Lower lobe of right lung (tissue), 2 donors: ENCODE measurements at places on chromosomes 12 and 14. TPM values are rescaled to one million over a fixed set of nuclear protein-coding genes. Genes with fewer than 3 reads are reported as not detected.

- no peaks in the 10 kb centered on the region for H3K36me3 ChIP-seq
- no peak overlapping the region for H3K4me3 ChIP-seq
- H3K4me1 ChIP-seq = no peaks in the 10 kb centered on the region
- no peak overlapping the region for H3K27ac ChIP-seq
These were observed 139.5 kb downstream of the RMST start for GRCh38 chr12:97601934-97602720.

Gene TMEM121
- 3.0 TPM for total RNA-seq

Gene TAS2R14
- total RNA-seq = 1.2 TPM

Gene CCDC177
- total RNA-seq = not detected

DNA sequence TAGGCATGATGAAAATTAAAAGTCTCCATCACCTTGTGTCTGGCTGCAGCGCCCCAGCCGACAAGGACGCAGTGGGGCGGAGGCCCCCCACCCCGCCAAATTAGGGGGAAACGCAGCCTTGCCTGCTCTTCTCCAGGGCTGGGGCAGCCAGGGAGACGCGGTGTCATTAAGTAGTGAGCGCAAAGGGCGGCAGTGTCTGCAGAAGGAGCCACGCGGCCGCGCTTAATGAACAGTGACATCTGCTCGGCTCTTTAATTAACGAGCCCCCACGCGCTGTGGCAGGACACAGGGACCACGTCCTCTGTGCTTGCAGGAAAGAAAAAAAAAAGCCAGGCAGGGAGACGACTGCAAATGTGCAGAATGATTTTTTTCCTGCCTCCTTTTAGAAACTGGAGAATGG, 93.4 kb upstream of the NCOR2 start:
- H3K27ac ChIP-seq = no peak overlapping the region
- DNase-seq = no peak
- no peak overlapping the region for H3K4me3 ChIP-seq
- no peaks in the 10 kb centered on the region for H3K36me3 ChIP-seq
- H3K27me3 ChIP-seq = no peaks in the 10 kb centered on the region
- H3K4me1 ChIP-seq = peaks cover 19% of the 10 kb centered on the region

DNA sequence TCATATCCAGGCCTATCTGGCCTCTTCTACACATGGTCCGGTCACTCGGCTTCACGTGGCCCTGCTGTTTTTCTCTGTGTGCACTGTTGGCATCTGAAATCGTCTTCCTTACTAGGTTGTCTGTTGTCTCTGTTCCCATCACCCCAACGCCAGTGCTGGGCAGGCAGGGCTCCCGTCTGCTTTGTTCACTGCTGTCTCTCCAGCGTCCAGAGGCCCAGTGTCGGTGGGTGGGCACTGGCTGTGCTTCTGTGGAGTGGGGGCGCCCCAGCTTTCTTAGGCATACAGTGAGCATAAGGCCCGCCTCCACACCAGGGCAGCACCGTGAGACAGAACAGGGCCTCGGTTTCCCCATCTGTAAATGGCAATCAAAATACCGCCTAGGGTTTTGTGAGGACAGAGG, 153.1 kb downstream of the BCL11B start:
- H3K27me3 ChIP-seq = peaks cover 30% of the 10 kb centered on the region
- no peak for DNase-seq
- H3K4me3 ChIP-seq = no peak overlapping the region
- H3K36me3 ChIP-seq = no peaks in the 10 kb centered on the region

DNA sequence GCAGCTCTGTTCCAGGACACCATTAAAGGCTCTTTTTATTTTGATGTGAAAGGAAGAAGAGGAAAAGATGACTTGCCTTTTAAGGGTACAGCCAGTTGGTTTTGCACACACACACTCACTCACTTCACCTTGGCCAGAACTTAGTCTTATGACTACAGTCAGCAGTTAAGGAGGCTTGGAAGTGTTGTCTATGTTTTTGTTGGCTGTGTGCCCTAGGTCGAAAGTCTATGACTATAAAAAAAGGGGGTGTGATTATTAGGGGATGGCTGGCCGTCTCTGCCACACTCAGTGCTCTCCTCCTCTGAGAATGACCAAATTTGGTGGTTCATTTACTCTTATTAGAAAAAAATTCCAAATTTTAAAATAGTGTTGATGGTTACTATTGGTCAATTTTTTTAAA, 139.5 kb upstream of the OTX2 start:
- no peak overlapping the region for H3K4me3 ChIP-seq
- no peaks in the 10 kb centered on the region for H3K4me1 ChIP-seq
- H3K36me3 ChIP-seq = no peaks in the 10 kb centered on the region
- no peak for DNase-seq

Gene LRTM2
- total RNA-seq = not detected

DNA sequence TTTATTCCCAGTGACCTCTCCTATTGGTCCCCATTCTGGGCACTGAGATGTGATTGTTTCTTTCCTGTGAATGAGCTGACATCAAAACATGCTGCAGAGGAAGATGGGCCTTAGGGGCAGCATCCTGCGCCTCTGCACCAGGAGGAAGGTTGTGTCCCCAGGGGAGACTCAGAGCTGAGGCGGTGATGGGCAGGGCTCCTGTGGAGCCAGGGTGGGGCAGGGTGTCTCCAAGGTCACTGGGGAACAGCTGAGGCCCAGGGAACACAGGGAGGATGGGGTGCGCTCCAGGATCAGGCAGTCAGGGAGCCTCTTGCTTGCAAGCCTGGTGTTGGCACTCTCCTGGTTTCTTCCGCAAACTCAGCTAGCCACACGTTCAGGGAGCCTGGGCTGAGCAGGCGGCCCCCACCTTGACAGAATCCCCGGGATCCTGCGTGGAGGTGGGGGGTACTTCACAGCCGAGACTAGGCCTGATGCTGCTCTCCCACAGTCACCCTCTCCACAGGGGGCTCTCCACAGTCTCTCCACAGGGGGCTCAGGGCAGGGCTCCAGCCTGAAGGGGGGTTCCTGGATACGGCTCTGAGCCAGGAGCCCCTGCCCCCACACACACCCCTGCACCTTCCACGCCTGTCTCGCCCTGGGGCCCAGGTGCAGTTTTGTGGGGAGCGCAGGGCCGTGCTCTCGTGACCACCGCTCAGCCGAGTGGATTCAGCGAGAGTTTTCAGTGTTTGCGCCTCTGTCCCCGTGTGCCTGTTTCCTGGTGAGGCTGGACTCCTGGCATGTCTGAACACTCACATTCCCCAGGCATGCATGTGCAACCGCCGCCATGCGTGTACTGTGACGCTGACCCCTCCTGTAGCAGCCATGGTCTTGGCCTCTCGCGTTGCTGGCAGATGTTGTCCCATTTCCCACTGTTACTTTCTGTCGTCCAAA, 264.7 kb downstream of the SEC23A start:
- DNase-seq = no peak
- H3K4me1 ChIP-seq = peaks cover 17% of the 10 kb centered on the region
- H3K27ac ChIP-seq = no peak overlapping the region
- no peak overlapping the region for H3K4me3 ChIP-seq

- no peaks in the 10 kb centered on the region for H3K27me3 ChIP-seq
- H3K36me3 ChIP-seq = no peaks in the 10 kb centered on the region
- H3K27ac ChIP-seq = no peak overlapping the region
- no peaks in the 10 kb centered on the region for H3K4me1 ChIP-seq
- H3K4me3 ChIP-seq = no peak overlapping the region
These were observed 31.3 kb downstream of the SERPINA3 start for GRCh38 chr14:94643316-94644101.

Gene CCDC175
- total RNA-seq = 1.0 TPM

GRCh38 chr14:56716705-56717104, 93.6 kb downstream of the OTX2 start:
- H3K4me3 ChIP-seq = no peak overlapping the region
- no peak for DNase-seq
- H3K36me3 ChIP-seq = no peaks in the 10 kb centered on the region
- H3K4me1 ChIP-seq = no peaks in the 10 kb centered on the region
- H3K27me3 ChIP-seq = no peaks in the 10 kb centered on the region

GRCh38 chr12:109693160-109693559, 20.5 kb upstream of the FAM222A start:
- no peak for DNase-seq
- no peak overlapping the region for H3K4me3 ChIP-seq
- no peaks in the 10 kb centered on the region for H3K36me3 ChIP-seq
- no peaks in the 10 kb centered on the region for H3K4me1 ChIP-seq
- H3K27ac ChIP-seq = no peak overlapping the region
- no peaks in the 10 kb centered on the region for H3K27me3 ChIP-seq

Gene GALC
- total RNA-seq = 59.4 TPM

DNA sequence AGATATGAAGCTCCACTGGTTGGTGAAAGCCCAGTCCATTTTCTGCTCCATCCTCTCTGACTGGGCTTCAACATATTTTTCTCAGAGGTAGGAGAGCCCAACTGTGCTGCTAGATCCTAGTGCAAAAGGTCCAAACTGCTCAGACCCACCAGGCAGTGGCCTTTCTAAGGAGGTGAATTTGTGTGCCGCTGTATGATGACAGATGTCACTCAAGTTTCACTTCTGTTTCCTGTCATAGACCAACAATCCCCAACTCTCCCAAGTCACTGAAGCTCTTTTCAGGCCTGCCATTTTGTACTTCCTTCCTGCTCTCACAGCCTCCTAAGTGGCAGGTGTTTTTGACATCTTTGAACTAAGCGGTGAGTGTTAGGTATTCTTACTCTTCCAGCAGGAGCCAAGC, 16.4 kb upstream of the RNASE4 start:
- peaks cover 12% of the 10 kb centered on the region for H3K4me1 ChIP-seq
- peaks cover 9% of the 10 kb centered on the region for H3K27me3 ChIP-seq
- no peak overlapping the region for H3K4me3 ChIP-seq
- H3K36me3 ChIP-seq = no peaks in the 10 kb centered on the region
- no peak for DNase-seq

Gene LRRK2
- 426 TPM for total RNA-seq

- H3K27ac ChIP-seq = no peak overlapping the region
- no peaks in the 10 kb centered on the region for H3K27me3 ChIP-seq
- H3K4me1 ChIP-seq = no peaks in the 10 kb centered on the region
These were observed 7.3 kb upstream of the ITFG2 start for GRCh38 chr12:2805143-2805520.

DNA sequence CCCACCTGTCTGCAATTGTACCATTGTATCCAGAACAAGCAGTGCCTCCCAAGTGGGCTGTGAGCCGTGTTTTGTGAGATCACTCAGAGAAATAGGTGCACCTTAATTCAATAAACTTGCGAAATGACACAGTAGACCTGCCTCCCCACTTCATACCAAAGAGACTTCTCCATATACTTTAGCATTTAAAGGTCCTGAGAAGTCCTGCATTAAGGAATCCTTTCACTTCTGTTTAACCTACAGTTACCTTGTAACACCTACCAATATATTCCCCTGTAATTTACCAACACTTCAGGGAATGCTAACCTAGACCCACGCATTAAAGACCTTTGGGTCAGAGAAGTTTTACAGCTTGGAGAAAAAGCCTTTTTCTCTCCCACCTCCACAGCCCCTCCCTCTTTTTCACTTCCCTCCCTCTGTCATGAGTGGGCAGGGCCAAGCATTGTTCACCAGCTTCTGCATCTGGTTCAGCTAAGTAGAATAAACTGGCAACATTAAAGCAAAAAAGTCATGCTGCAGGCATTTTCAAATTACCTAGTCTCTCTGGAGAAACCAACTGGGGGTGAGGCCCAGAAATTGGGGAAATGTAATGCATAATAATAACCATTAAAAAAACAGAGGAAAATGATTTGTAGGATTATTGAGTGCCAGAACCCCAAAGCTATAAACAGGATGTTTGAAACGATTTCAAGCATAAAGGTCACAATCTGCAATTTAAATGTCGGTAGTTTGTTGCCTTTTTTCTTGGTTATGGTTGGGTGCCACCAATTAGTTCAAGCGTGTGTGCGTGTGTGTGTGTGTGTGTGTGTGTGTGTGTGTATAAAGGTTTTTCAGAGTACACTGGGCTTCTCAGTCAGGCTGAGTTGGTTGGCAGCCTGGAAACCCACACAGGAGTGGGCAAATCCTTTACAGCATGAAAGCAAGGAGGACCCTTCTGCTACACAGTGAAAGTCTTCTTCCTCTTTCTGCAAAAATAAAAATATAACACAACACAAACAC, 13.7 kb upstream of the WSCD2 start:
- no peaks in the 10 kb centered on the region for H3K36me3 ChIP-seq
- H3K27ac ChIP-seq = no peak overlapping the region
- H3K27me3 ChIP-seq = peaks cover 4% of the 10 kb centered on the region
- no peak for DNase-seq

DNA sequence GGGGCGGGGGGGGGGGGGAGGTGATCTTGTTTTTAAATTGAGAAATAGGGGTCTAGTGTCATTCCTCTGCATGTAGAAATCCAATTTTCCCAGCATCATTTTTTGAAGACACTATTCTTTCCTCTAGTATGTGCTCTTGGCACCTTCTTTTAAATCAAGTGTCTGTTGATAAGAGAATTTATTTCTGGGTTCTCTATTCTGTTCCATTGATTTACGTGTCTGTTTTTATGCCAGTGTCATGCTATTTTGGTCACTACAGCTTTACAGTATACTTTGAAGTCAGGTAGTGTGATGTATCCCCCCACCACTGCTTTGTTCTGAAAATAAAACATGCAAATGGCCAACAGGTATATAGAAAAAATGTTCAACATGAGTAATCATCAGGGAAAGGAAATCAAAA, 252.7 kb downstream of the MED13L start:
- no peaks in the 10 kb centered on the region for H3K27me3 ChIP-seq
- no peak overlapping the region for H3K4me3 ChIP-seq
- peaks cover 1% of the 10 kb centered on the region for H3K36me3 ChIP-seq
- no peak overlapping the region for H3K27ac ChIP-seq
- H3K4me1 ChIP-seq = no peaks in the 10 kb centered on the region
- DNase-seq = no peak

- DNase-seq = no peak
- H3K4me1 ChIP-seq = no peaks in the 10 kb centered on the region
- H3K27ac ChIP-seq = no peak overlapping the region
These were observed 189.9 kb downstream of the KTN1 start for GRCh38 chr14:55769877-55770276.

GRCh38 chr12:89895591-89895990, 187.0 kb upstream of the ATP2B1 start:
- no peak for DNase-seq
- no peak overlapping the region for H3K4me3 ChIP-seq
- no peaks in the 10 kb centered on the region for H3K4me1 ChIP-seq
- no peak overlapping the region for H3K27ac ChIP-seq
- H3K36me3 ChIP-seq = no peaks in the 10 kb centered on the region

Gene SPRYD4
- total RNA-seq = 3.1 TPM

DNA sequence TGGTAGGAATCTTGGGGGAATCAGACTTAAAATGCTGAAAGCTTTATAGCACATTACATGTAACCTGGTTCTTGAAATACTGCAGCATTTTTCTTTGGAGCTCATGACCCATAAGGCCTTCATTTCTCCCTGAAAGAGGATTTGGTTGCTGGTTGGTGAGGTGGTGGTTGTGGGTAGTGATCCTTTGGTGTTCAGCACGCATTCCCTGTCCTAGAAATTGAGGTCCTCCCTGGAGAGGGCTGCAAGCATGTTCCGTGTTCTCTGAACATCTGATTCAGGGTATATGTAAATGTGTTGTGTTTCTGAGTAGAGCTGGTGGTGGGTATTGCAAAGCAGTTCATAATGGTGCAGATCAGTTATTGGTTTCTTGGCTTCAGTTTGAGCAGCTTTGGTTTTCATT, 2.0 kb downstream of the SCN8A start:
- no peak overlapping the region for H3K27ac ChIP-seq
- H3K4me3 ChIP-seq = no peak overlapping the region
- DNase-seq = no peak
- peaks cover 42% of the 10 kb centered on the region for H3K27me3 ChIP-seq
- no peaks in the 10 kb centered on the region for H3K36me3 ChIP-seq

Gene CFAP54
- 7.9 TPM for total RNA-seq

Gene C1QL4
- not detected for total RNA-seq
